BJ (cell line): ENCODE measurements at places on chromosomes 5 and 9. TPM values are rescaled to one million over a fixed set of nuclear protein-coding genes. Genes with fewer than 3 reads are reported as not detected.

GRCh38 chr5:87645224-87645623 is 232.5 kb upstream of the CCNH start:
- no peak for DNase-seq

DNA sequence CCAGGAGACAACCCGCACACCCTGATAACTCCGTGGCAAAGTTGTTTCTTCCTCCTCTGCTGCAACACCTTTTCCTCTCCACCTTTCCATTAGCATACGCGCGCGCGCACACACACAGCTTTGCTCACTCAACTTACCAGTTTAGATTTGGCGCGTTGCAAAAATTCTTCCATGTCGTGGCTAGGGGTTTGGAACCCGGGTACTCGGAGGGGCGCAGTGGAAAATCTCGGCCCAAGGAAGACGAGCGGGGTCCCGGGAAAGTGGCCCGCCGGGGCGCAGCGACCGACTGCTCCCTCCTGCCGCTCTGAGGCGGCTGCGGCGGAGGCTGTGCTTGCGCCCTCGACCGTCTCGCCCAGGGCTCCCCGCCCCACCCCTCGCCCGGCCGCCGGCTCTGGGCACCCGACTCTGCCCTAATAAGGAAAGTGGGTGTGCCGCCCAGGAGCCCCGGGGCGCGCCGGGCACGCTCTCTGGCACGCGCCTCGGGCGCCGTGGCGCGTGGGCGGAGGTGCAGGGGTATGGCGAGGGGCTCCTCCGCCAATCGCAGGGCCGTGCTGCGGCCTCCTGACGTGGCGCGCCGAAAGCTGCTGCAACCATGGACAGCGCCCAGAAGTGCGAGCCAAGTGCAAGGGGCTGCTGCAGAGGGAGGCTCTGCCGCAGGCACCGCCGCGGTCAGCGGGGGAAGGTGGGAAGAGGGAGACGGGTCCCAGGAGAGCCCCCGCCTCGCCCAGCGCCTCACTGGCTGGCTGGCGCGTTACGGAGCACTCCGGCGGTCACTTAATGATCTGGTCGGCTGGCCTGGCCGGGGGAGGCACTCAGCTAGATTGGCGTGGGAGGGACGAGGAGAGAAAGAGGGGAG is at the start of gene PRUNE2:
Gene PRUNE2, minus strand, starts transcription at position 324 of the 856 bp plus-strand sequence. Its CDS starts 151 bp downstream, at position 173.
- no peak for DNase-seq

NSD1 gene
- polyA plus RNA-seq, result 15.8 and 21.4 TPM in 2 replicates

GRCh38 chr9:114346146-114346545 is 16.5 kb downstream of the ORM2 start:
- DNase-seq, result no peak

IFNA13 gene
- polyA plus RNA-seq, result not detected in 2 replicates
